ENCODE measurements at places on chromosomes 16 and 17. TPM values are rescaled to one million over a fixed set of nuclear protein-coding genes. Genes with fewer than 3 reads are reported as not detected.

DNA sequence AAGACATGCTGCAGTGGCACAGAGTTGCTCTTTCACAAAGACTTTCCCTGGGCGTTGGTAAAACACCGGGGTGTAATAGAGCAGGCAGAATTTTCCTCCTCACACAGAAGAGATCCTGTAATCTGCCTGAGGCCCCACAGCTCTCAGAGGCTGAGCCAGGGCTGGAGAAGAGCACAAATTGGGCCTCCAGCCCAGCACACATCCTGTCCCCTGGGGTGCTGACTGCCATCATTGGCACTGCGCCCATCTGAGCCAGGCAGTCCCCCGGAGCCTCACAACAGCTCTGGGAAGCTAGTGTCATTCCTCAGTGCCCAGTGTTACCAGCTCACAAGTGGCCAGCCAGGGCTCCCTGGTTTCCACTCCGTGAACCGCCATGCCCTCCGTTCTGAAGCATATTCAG is 119.4 kb downstream of the SOCS1 start:
- no peak for ATAC-seq

- no peak for ATAC-seq
Observed at GRCh38 chr17:66240630-66241029, 11.4 kb upstream of the APOH start.

- peak; percentile 40 for ATAC-seq
Observed at GRCh38 chr17:39118674-39119419, 32.6 kb downstream of the PLXDC1 start.

- no peak for ATAC-seq
Observed at GRCh38 chr17:4436846-4437245, 3.1 kb downstream of the SPNS3 start.

- ATAC-seq: no peak
Observed at GRCh38 chr16:64478252-64478906, 643.5 kb downstream of the CDH11 start.

DNA sequence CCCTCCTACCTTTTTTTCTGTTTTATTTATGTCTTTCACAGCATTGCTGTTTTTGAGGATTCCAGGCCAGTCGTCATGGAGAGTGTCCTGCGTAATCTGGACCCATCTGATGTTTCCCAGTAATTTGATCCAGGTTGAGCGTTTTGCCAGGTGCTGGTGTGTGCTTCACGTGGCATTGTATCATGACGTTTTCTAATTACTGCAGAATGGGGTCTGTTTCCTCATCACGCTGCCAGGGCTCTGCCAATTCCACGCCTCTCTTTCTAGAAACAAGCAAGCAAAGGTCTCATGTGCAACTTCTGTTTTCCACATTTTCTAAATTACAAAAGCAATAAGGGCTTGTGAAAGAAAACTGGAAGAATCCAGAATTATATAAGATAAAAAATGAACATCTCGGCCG is 28.3 kb upstream of the BHLHA9 start:
- ATAC-seq: no peak

DNA sequence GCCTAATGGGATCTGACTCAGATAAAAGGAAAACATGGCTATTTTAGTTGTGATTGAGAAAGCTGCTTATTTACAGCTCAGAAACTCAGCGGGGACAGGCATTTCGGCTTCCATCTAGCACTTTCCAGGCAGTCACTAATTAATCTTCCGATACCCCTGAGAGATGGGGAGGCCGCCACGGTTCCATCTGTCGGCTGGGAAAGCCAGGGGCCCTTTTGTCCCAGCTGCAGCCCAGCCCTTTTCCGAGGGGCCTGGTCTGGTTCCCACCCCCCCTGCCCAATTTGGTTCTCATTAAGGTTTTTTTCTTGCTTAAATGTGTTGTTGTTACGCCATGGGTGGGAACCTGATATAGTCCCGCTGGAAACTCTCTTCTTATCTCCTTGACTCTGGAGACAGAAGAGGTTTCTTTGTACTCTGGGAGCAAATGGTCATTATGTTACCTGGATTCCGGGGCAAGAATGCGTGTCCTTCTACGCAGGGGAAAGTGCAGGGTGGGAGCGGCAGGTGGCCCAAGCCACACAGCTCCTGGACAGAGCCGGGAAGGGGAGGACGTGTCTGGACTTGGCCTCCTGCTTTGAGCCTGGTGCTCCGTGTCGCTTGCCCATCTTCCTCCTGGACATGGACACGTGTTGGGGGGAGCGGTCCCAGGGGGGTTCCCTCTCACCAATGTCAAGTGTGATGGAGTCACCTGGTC is 50.9 kb upstream of the GSE1 start:
- ATAC-seq: no peak

DNA sequence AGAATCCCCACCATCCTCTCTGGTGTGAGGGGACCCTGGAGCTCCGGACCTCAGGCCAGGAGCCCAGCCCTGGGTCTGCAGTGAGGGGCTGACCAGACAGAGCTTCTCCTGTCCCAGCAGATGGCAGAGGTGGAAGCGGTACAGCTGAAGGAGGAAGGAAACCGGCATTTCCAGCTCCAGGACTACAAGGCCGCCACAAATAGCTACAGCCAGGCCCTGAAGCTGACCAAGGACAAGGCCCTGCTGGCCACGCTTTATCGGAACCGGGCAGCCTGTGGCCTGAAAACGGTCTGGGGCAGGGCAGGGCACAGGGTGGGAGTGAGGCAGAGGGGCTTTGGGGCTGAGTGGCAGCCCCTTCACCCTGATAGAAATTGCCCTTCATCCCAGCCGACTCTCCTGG is 527 bp downstream of the UNC45B start:
- ATAC-seq: no peak

DNA sequence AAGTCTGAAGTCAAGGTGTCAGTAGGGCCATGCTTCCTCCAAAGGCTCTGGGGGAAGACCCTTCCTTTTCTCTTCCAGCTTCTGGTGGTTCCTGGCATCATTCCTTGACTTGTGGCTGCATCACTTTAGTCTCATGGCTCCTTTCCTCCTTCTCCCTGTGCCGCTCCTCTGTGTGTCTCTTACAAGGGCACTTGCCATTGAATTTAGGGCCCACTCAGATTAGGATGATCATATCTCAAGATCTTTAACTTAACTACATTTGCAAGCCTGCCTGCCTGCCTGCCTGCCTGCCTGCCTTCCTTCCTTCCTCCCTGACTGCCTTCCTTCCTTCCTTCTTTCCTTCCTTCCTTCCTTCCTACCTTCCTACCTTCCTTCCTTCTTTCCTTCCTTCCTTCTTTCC is 89.7 kb upstream of the MPHOSPH6 start:
- no peak for ATAC-seq

GRCh38 chr17:75365009-75365930 is 40.2 kb downstream of the GRB2 start:
- ATAC-seq: peak; percentile 44

DNA sequence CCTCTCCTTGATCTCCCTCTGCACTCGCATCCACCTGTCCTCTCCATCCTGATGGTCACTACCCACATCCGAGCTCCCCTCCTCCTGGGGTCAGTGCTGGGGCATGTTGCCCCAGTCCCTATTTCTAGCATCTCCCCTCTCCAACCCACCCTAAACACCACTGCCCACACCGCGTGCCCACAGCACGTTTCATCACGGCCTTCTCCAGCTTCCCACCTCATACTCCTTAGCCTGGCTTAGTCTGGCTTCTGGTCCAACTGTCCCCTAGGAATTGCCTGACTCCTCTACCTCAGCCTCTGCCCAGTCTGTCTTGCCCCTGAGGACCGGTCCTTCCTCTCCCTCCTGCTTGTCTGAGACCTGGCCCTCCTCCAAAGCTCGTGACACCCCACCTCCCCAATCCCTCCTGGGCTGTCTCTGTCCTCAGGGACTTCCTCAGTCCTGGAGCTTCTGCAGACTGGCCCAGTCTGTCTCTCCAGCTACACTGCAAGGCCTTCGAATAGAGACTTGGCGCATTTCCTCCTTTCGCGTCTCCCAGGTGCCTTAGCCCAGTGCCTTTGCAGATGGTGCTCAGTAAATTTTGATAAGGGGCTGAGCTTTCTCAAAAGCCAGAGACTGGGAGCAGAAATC is 4.9 kb downstream of the ALOX15 start:
- no peak for ATAC-seq

GRCh38 chr17:17820463-17821158 is 16.2 kb downstream of the SREBF1 start:
- ATAC-seq: no peak

- no peak for ATAC-seq
Observed at GRCh38 chr16:87836844-87837581, 32.3 kb downstream of the SLC7A5 start.

DNA sequence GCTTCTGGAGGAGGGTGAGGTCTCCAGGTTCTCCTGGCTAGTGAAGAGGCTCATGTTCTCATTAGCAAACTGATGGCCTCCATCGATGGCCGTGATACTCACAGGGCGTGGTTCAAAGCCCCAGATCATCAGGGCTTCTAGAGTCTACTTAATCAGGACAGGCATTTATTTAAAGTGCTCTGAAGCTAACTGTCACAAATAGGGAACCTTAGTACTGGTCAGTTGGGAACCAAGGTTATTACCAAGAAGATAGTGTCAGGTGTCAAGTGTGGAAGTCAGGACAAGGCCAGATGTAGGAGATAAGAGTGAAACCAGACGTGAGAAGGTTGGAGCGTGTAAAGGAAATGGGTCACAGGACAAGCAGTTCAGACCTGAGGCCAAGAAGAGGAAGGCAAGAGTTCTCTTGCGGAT is 56.9 kb downstream of the PIGL start:
- ATAC-seq: no peak

GRCh38 chr16:87740441-87740840 is 25.3 kb downstream of the KLHDC4 start:
- no peak for ATAC-seq

DNA sequence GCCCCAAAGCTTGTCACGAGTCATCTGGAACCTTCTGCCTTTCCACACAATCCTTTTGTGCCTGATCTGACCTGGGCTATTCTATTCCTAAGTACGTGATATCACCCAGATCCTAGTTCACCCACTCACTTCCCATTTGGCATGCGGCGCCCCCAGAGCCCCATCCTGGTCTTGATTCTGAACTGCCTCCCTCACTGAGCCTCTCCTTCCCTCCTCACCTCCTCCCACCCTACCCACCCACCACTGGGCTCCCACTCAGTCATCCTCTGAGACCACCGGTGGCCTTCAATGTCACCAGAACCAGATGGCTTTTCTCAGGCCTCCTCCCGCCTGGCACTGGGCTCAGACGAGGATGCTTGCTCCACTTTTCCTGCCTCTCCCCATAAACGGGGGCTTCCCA is 18.5 kb downstream of the WDR45B start:
- ATAC-seq: no peak

- ATAC-seq: no peak
Observed at GRCh38 chr17:81173762-81174155, 7.7 kb upstream of the AATK start.

DNA sequence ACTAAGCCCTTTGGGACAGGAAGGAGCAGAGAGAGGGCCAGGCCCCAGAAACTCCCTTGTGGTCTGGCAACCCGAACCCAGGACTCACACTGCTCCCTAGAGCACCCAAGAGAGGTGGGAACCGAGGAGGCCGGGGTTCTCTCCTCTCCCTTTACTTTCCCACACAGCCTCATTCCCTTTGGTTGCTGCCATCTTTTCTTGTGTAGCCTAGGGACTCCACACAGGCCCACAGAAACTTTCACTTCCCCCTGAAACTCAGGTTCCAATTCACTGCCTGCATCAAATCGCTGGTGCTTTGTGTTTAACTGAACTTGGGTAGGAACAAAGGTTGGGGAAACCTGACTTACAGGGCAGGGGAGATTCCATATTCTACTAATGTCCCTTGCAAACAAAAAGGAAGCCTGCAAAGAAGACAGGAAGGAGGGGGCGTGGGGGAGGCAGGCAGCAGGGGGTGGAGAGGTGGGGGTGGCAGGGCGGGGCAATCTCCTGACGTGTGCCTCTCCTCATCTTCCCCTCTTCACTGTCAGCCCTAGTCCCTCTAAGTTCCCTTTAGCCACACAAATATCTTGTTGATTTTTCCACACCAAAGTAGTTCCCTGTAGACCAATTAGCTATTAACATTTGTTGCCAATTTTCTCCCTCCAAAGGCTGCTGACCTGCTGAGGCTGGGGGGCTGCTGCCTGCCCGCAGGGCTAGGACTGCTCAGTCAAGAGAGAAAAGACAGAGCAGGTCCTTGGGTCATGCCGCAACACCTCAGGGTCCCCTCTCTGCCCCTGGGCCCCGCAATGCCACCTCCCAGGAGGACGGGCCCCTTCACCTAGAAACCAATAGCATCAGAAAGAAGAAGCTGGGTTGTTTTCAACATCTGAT is 8.0 kb downstream of the ST3GAL2 start:
- peak; percentile 64 for ATAC-seq

DNA sequence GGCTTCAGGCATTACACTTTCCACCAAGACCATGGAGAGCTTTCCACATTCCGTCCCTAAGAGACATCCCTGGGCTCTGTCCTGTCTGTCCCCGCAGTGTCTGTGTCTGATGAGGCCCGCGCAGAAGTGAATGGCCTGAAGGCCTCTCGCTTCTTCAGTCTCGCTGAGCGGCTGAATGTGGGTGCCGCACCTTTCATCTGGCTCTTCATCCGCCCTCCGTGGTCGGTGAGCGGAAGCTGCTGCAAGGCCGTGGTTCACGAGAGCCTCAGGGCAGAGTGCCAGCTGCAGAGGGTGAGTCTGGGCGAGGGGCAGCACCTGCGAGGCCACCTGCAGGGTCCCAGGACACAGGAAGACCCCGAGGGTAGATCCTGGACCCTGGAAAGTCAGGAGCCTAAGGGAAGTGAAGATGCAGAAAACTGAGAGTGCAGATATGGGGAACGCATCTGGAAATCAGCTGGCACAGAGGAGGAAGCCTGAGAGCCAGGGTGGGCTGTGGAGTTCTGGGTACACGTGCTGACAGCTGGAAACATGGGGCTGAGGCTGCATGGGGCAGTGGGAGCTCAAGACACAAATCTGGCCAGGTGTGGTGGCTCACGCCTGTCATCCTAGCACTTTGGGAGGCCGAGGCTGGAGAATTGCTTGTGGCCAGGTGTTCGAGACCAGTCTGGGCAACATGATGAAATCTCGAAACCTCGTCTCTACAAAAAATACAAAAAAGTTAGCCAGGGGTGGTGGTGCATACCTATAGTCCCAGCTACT is 8.0 kb downstream of the CCNF start:
- no peak for ATAC-seq

DNA sequence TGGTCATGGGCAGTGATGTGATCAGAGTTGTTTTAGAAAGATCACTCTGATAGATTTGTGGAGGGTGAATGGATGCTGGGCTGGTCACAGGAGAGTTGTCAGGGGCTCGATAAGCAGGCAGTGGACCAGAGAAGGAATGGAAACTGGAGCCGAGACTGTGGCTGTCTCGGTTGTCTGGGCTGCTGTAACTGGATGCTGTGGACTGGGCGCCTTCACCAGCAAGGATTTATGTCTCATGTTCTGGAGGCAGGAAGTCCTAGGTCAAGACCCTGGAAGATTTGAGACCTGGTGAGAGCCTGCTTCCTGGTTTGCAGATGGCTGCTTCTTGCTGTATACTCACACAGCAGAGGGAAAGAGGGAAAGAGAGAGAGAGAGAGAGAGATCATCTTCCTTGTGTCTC is 203.6 kb downstream of the HS3ST4 start:
- no peak for ATAC-seq

The KRTAP9-8 gene
- not detected for total RNA-seq

The HID1 gene
- total RNA-seq: 1.2 TPM

The NR1D1 gene
- total RNA-seq: 12.2 TPM

The SLC2A4 gene
- not detected for total RNA-seq

The KRT25 gene
- not detected for total RNA-seq

The KRTAP4-9 gene
- total RNA-seq: not detected

The TBC1D3 gene
- total RNA-seq: not detected

The PHKB gene
- total RNA-seq: 22.4 TPM

The CD300H gene
- not detected for total RNA-seq

The CDK3 gene
- 8.0 TPM for total RNA-seq

The FOXL1 gene
- not detected for total RNA-seq

The KCTD5 gene
- 79.1 TPM for total RNA-seq

The MYL11 gene
- 1.6 TPM for total RNA-seq

The HP gene
- not detected for total RNA-seq

All from activated T-helper 17 cell treated with anti-CD3 and anti-CD28 coated beads, Interleukin-2, amount 50 U/mL, for 72 hours (primary cell).